Spinal cord (tissue), 10 donors: ENCODE measurements at places on chromosomes 2 and 18.

DNA sequence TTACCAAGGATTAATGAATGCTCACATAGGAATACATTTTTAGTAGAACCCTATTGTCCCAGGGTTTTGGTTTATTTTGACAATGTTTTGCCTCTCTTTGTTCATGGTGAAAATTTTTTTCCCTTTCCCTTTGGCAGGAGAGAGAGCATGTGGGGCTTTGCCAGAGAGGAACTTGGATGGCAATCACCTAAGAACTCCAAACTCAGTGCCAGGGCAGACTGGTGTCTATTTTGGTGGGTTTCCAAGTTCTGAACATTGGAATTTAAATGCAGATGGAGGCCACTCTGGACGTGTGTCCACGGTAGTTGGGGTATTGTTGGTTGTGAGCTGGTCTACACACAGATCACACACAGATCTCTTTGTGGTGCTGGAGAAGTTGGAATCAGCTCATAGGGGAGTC, 2091.1 kb upstream of the PIK3C3 start:
- no peak for DNase-seq

DNA sequence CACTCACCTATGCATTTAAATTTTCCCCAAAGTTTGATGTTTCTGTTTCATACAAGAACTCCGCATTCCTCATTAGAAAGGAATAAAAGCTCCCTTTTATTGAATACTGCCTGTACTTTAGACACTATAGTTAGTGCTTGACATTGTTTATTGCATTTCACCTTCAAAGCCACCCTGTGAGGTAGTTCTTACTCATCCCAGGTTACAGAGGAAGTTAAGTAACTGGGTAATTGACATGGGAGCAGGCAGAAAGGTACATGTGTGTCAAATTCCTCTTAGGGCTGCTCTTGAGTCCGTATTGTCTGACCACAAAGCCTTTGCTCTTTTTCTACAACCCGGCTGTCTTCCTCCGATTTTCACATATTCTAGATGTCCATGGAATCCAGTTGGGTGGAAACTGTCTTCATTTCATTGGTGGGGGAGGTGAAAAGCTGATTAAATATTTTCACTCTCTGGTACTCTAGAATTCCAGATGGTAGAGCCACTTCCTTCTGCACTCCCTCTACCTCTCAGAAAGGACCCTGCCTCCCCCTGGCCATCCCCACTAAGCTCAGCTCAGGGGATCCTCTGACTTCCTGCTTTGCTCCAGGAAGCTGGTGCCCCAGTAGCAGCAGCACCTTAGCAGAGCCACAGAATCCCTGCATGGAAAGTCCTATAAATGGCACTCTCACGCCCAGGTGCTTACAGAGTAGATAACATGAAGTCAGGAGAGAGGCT, 319.2 kb downstream of the LRATD1 start:
- no peak for DNase-seq

DNA sequence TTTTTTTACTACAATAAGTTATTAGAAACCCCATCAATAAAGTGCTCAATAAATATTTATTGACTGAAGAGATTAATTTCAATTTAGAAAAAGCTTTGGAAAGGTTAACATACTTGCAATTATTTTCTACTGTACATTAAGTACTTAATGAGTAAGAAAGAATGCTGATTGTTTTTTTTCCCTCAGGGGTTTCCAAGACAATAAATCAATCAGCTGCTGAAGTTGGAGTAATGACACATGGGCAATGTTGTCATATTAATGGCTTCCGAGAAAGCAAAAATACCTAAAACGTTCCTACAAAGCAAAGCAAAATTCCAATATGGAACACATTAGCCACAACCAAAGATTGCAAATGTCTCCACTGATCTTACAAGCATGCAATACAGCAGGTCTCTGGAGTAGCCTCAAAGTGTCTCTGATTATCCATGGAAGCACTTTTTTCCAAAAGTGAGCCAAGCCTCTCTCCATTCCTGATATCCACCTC, 66.7 kb downstream of the ZC3H6 start:
- no peak for DNase-seq

DNA sequence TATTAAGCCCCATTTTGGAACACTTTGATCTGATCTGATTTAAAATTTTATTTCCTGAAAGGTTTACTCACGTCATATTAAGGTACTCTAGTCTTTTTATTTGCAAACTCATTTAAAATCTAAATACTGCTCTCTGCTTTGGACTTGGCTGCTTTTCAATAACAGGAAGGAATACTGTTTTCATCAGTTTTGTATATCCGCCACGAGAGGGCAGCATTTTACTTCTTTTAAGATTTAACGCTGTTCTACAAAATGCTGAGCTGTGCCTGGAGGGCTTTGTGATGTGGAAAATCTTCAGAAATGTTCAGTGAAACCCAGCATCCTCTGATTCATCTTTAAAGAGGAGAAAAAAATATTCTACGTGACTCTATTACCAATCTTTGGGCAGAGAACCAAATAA, 37.5 kb upstream of the SLC38A11 start:
- peak; percentile 96 for DNase-seq

DNA sequence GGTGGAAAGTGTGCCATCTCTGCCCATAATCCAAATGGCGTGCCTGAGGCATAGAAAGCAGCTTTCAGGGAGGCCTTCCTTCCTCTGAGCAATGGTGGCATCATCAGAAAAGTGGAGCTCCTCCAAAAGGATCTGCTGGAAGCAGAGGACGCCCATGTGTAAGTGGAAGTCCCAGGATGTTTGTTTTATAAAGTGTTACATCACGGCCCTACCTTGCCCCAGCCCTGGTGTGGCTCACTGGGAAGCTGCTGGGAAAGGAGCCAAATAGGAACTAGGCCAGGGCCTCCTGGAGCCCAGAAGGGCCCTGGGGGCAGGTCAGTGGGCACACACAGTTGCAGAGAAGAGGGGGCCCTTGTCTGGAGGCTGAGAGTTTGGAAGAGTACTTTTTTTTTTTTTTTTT, 4.2 kb upstream of the ODC1 start:
- no peak for DNase-seq

DNA sequence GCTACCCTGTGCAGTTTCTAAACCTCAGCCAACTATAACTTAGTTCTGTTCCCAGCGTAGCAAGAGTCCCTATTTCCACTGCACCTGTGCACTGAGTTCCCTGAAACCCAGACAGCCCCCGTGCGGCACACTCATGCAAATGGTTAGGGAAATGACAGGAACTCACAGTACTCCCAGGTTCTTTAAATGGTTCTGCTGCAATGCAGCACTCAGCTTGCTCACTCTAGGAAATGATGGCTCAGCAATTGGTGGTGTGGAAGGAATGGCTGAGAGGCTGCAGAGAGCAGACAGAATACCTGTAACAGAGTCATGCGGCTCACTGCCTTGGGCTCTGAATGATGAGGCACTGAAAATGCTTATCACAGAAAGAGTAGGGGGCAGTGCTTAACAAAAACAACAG, 143.0 kb downstream of the RAD51AP2 start:
- DNase-seq = peak; percentile 79

GRCh38 chr2:83650898-83651297, 808.2 kb downstream of the SUCLG1 start:
- no peak for DNase-seq

- DNase-seq = no peak
Measured at GRCh38 chr18:72458271-72458670, 85.9 kb downstream of the CBLN2 start.

GRCh38 chr18:9117980-9118841, 15.7 kb downstream of the NDUFV2 start:
- no peak for DNase-seq

DNA sequence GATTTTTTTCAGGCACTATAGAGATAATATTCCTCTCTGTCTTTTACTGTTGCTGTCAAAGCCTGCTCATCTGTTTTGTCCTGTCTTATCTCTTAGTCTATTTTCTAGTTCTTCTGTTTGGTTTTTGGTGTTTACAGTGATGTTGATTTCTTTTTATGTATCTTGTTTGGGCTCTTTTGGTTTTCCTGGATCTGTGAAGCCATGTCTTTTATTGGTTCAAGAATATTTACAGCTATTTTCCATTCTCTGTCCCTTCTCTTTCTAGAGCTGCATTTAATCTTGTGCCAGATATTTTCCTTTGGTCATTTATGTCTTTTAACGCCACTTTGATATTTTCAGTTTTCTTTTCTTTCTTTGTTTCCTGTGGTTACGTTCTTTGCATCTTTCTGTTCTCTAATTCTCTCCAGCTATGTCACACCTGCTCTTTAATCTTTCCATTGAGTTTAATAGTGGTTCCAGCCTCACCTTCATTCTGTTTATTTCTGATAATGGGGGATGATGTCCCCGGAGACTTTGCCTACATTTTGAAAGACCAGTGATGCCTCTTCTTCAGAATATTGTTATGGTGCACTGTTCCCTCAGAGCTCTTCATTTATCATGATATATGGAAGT, 32.0 kb downstream of the SMCHD1 start:
- no peak for DNase-seq

- DNase-seq = no peak
Measured at GRCh38 chr2:179917272-179917671, 55.9 kb upstream of the ZNF385B start.

GRCh38 chr2:180609626-180610340, 370.6 kb upstream of the UBE2E3 start:
- DNase-seq = no peak

DNA sequence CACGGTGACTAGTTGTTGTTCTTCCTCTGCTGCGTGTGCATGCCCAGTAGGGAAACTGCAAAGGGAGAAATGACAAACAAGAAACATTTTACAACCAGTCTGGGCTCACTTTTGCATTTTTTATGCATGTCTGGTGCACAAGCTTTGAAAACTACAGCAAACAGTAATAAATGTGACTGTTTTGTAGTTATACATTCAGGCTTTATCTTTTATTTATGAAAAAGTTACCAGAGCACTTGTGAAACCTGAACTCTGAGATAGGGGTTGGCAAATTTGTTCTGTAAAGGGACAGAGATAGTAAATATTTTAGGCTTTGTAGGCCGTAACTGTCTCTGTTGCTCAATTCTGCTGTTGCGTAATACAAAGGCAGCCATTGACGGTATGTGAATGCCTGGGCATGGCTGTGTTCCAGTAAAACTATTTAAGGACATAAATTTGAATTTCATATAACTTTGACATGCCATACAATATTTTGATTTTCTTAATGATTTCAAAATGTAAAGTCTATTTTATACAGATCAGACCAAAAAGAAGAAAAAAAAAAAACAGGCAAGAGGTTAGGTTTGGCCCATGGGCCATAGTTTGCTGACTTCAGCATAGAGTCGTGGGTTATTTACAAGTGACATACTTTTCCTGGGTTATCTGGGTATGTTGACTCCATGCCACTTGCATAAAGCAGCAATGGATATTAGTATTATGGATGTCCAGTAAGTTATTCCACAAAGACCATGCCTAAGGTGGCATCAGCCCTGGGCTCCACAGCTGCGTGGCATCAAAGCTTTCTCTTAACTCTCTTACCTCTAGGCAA, 53.6 kb upstream of the EML6 start:
- DNase-seq = no peak

DNA sequence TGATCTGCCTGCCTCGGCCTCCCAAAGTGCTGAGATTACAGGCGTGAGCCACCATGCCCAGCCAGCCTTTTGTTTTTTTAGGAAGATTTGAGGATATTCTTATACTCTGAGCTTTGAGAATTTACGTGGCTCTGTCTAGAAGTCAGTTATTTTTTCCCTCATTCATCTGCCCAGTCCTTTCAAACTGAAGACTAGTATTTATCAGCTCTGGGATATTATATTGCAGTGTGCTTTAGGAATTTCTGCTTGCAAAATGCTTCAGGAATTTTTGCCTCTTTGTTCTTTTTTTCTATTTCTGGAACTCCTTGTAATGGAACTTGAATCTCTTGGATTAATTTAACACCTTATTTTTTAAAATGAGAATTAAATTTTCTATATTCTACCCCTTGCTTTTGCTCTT, 22.6 kb downstream of the ACSL3 start:
- no peak for DNase-seq

DNA sequence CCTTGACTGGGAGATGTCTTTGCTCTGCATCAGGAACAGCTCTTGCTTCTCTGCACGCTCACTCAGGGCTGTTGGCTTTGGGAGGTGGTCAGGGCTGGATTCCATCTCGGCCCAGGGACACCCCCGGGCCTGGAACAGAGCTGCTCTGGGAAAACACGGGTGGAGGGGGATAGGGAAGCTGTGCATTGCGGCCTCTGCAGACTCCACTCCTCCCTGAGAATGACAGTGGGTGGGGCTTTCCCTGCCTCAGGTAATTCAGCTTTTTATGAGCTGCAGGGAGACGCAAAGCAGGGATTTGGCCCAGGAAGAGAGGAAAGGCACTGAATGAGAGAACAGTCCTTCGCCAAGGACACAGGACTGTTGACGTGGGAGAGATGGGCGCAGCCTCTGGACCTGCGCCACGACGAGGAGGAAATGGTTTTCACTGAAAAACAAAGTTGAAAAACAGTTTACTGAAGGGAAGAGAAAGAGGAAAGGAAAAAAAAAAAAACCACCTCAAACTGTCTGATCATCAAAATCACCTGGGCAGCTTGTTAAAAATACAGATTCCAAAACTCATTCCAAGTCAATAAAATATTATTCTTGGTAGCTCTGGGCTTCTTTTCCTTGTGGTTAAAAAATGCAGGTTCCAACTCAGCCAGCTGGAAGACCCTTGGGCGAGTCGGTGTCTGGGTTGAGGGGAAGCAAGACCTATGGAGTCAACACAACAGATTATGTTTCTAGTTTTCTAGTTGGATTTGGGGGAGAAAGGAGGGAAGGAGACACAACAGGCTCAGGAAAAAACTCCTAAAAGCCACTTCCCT, 194.0 kb downstream of the ZFP36L2 start:
- DNase-seq = no peak

GRCh38 chr2:217740178-217740577, 262.6 kb downstream of the TNS1 start:
- DNase-seq = no peak

- DNase-seq = no peak
Measured at GRCh38 chr2:27492557-27492956, 2.4 kb downstream of the FNDC4 start.

DNA sequence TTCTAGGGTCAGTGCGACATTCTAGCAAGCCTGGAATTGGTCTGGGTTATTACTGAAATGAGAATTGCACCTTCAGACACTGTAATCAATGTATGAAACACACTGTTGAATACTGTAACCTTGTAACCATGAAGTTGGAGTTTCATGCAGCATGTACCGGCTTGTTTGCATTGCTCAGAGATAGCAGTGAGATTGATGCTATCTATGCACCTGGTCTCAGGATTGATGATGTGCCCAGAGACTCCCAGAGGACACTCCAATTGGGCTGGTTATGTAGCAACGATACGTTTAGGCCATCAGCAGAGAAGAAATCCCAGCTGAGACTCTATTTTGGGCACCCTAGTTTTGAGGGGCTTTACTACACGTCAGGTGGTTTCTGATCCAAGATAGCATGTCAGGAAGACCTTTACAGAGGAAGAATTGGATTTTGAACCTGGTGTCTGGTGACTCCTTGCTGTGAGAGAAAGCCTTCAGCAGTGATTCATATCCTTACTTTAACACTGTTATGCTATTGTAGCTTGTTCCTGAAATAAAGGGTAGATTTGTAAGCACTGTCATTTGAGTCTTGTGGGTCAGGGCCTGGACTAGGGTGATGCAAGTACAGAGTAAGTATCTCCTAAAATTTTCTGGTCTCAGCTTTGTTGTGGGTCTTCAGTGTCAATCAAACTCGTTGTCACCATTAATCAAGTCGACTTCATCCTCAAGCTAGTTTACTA, 305.1 kb upstream of the GULP1 start:
- no peak for DNase-seq

- no peak for DNase-seq
Measured at GRCh38 chr18:11570769-11571412, 38.5 kb upstream of the SLC35G4 start.
